ENCODE measurements at places on chromosomes 2 and 18.

DNA sequence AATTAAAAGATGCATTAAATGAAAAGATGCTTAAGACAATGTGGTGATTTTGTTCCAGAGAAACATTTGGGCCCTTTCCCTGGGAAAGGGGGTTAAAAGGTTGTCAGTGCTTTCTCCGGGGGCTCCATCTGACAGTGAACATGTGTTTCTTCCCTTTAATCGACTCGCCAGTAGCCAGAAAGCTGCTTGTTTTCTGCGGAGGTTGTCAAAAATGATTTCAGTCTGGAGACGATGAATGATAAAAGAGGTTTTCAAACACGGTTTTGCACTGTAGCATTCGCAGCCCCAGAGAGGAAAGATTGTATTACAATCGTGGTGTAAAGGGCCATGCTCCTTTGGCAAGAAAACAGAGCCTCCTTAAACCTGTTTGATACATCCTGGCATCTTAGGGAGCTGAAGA lies 111.5 kb upstream of the MEIS1 start:
- DNase-seq: no peak

DNA sequence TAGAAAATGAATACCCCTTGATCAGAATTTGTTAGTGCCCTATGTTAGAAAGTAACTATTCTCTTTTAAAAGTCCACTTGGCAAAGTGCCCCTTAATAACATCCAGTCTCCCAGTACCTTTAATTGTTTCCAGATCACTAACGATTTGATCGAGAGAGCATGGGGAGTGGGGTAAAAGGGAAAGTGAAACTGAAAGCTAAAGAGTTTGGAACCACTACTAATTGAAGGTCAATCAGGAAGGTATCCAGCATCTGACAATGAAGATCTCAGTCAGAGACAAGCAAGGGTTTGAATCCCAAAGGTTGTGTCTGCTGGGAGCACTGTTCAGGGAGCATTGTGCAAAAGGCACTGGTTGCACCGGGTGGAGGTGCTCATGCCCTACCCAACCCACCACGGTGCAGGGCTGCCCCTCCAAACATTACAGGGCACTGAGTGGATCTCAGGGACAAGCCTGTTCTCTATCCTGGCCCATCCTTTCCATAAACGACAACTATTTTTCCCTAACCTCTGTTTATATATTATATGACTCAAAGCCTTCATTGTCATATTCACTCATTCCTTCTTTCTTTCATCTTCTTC lies 14.6 kb upstream of the RIT2 start:
- DNase-seq: no peak

DNA sequence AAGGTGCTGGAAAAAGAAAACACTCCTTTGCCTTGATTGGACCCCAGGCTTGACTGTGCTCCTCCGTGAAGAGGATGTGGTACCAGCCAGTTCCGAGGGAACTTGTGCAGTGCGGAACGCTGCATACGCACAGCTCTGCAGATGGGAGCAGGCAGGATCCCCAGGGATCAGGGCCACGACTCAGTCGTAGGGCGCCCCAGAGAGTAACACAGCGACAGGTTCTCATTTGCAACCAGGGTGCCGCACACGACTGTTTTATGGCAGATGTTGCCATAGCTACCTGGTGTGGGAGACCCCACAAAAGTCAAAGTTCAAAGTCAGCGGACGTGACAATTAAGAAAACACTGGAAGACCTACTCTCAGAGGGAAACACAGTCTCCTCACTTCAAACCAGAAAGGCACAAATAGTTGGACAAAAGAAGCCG lies 779 bp downstream of the MALL start:
- DNase-seq: no peak

DNA sequence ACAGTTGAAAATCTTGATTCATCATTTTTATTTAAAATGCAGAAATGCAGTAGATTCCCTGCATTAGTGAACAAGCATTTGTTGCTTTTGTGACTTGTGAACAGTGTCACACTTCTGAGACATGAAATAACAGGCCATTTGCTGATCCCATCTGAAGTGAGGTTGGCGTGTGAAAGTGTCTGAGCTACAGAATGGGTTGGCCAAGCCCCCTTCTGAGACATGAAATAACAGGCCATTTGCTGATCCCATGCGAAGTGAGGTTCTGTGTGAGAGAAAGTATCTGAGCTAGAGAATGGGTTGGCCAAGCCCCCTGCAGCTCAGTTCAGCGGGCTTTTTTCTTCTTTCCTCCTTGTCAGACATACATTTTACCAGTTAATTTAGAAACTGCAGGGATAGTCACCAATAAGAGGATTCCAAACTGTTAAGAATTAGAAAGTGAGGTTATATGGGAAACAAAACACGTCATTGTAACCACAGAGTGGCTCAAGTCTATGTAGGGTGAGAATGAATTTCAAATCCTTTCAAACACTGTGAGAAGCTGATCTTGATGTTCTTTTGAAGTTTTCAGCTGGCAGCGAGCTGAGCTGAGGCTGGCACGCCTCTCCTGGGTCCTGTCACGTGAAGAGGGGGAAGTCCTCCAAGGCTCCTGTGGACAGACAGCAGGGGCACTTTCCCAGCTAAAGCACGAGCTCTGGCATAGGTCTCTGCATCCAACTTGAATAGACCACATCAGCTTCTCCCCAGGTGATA lies 339.2 kb upstream of the SALL3 start:
- peak; percentile 23 for DNase-seq

DNA sequence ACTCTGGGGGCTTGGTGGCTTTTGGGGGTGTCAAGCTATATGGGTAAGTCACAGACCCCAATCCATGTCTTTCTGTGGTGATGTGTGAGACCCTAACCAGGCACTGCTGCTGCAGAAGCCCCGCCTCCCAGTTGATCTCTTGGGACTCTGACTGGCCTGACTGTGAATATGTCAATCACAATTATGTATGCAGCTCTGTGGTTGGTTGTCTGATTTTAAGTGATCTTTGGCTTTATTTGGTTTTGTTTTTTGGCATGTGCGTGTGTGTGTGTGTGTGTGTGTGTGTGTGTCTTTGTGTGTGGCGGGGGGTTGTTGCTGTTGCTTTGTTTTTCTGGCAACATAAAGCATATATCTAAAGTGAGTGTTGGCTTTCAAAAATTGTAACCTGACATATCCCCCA lies 78.5 kb upstream of the GLS start:
- no peak for DNase-seq

- no peak for DNase-seq
These were observed 33.3 kb downstream of the BMP10 start for GRCh38 chr2:68837861-68838341.

DNA sequence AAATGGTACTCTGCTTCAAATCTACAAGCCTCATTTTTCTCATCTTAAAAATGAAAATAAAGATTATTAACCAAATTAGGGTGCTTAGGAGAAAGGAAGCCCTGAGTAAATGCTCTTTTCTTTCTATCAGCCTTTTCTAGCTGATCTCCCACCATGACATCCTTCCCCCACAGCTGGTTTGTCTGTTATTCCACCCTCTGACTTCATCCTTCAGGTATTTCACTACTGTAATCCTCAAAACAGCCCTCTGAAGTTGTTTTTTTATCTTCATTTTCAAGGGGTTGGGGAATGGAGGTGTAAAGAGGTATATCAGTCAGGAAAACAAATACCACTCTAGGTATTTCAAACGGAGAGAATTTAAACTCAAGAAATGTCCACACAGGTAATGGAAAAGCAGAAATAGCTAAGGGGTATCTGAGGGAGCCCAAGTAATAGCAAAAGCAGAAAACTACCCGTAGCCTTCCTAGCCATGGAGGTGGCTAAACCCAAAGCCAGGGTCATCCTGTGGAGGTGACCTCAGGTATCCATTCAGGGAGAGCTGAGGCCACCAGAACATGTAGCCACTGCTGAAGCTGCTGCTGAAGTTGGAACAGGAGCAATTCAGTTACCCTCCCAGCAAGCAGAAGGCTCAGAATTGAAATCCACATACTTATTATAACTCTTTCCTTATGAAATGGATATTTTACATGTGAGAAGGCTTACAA lies 990.9 kb upstream of the ACVR2A start:
- no peak for DNase-seq

DNA sequence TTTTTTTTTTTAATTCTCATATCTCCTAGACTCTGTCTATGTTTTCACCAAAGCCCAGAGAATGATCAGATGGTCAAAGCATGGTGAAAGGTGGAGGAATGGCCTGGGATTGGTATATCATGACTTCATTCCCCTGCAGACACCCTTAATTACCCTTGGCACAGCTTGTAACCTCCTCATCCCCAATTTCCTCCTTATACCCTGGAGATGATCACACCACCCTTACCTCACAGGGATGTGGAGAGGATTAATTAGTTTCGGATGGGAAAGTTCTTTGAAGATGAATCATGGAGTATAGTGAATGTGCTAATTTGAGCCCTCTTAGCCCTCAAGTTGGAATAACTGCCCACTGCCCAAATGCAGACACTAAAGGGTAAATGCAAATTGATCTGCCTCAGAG lies 138.0 kb upstream of the LYPD6 start:
- no peak for DNase-seq

DNA sequence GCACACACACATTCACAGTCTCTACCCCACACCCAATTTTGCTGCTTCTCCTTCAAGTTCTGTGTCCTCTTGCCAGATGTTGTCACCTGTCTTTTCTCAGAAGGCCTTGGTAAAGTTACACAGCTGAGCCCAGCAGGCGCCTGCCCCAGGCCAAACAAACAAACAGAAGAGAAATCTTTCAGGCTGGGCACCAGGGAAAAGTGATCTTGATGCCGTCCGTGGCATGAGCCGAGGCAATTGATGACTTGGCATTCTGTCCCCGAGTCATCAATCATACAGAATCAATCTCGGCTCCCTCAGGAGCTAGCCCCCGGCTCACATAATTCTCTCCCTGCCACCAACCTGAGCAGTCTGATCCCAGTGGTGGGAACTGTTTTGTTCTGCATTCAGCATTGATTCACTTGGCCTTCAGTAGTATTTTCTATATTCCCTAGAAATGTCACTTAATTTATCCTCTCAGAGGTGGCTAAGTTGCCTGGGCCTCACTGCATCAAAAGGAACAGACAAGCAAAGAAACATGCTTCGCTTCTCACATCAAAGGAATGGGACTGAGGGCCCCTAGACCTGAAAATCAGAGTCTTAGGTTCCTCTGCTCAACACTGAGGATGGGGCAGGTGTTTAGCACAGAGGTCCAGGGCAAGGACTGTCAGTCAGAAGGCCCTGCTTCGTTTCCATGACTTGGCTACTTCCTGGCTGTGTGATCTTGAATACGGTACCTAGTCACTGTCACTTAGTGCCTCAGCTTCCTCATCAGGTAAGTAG lies 278.8 kb upstream of the CELF4 start:
- no peak for DNase-seq

DNA sequence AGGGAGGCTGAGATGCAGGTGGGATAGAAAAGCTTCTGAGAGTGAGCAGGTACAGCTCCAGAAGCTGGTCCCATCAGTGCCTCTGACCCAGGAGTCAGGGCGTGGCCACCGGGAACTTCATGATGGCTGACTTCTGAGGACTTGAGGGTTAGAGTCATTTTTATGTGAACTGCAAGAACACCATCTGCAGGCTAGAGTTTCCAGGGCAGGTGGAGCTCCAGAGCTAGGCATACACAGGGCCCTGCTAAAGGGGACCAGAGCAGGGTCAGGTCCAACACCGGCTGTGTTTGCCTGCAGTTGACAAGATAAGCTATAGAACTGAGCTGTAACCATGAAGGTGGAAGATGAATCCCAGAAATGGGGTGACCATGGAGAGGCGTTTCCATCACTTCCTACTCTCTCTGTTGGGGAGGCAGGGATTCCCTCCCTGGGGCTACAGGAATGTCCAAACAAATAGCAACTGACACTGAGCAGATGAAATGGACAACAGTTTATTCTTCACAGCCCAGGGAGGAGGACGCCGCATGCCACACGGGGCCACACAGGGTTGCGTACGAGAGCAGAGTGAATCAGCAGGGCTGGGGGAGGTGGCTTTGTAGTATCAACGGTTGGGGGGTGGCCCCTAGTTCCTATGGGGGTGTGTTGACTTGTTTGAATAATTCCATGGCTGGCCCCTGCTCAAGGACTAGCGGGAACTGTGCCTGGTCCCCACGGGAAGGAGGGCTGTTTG lies 77.6 kb upstream of the ZNF516 start:
- no peak for DNase-seq

- no peak for DNase-seq
These were observed 25.1 kb upstream of the SGPP2 start for GRCh38 chr2:222399038-222399783.

DNA sequence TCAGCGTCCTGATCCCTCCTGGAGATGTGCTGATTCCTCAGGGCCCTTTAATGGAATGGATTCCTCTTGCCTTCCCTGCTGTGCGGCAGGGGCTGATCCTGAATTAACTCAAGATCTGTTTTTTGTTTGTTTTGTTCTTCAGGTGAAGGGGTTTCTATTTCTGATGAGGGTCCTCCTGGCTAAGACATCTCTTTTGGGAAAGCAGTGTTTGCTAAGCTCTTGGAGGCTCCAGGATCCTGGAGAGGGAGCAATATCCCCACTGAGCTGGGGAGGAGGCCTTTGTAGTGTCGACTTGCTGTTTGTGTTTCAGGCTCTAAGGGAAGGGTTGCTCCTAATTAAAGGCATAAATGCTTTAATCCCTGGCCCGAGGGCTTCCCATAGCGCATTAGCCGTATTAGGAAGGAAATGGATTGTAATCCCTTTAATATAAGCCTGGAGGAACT lies 65.3 kb upstream of the FOXI3 start:
- DNase-seq: no peak

DNA sequence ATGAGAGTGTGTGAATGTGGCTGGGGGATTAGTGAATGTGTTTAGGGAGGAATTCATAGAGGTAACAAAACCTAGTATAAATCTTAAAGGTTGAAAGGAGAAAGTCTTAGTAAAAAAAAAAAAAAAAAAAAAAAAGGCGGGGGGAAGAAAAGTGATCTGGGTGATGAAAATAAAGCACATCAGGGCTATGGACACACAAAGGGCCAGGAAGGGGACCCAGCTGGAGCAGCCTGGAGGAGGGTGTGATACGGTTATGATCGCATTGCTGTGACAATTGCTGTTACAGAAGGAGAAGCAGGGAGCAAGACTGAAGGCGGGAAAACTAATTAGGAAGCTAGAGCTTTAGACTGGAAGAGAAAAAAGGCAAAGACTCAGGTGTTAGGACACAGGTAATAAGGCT lies 85.4 kb downstream of the DLGAP1 start:
- DNase-seq: no peak

GRCh38 chr18:41769265-41769664 lies 185.8 kb upstream of the PIK3C3 start:
- no peak for DNase-seq

GRCh38 chr18:48786455-48787202 lies 164.1 kb downstream of the SMAD7 start:
- DNase-seq: no peak

Measured in activated naive CD4-positive, alpha-beta T cell treated with anti-CD3 and anti-CD28 coated beads for 36 hours (primary cell).